ENCODE measurements at places on chromosomes 11 and 22.

DNA sequence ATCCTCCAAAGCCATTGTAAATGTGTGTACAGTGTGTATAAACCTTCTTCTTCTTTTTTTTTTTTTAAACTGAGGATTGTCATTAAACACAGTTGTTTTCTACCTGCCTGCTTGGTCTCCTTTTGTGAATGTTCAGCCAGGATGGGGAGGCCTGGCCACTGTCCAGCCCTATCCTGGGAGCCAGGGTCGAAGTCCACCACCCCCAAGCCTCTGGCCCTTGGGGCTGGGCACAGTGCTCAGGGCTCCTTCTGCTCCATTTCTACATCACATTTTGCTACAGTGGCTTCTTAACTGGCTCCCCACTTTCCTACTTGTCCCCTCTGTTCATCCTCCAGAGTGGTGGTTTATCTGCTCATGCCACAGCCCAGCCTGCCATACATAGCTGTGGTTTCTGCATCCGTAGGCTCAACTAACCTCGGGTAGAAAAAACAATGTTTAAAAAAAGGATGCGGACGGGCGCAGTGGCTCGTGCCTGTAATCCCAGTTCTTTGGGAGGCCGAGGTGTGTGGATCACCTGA is 2.5 kb upstream of the SMARCB1 start:
- no peak for DNase-seq

DNA sequence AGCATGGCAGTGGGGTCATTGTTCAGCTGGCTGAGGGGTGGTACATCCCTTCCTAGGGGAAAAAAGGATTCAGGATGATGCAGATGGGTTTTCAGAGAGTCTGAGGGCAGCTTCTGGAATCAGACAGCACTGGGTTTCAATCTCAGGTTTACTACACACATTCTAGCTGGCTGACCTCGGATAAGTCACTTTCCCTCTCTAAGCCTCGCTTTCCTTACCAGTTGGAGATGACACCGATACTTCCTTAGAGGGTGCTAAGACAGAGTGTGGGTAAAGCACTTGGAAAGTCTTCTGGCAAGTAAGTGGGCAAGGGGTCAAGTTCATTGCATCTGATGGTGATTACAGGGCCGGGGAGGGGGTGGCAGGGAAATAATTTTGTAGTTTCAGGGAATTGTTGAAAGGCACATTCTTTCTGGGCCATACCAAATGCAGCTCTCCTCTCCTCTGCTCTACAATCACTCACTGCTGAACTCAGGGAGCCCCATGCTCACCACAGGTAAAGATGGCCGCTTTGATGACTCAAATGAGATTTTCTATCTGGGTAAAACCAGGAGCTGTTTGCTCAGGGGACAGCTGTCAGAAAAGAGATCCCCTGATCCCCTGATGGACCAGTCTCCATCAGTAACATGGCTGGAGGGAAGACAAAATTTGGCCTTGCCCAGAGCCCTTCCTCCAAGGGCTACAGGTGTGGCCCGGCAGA is 6.5 kb upstream of the MIAT start:
- DNase-seq: no peak

GRCh38 chr11:47044119-47044518 is 107.6 kb downstream of the CSTPP1 start:
- DNase-seq: no peak

GRCh38 chr11:84719935-84720577 is 907.1 kb downstream of the DLG2 start:
- DNase-seq: no peak
